ENCODE measurements at places on chromosomes 4 and X. TPM values are rescaled to one million over a fixed set of nuclear protein-coding genes. Genes with fewer than 3 reads are reported as not detected.

GRCh38 chr4:176277162-176277904, 8.3 kb upstream of the ASB5 start:
- DNase-seq = no peak

Gene PDGFRA
- polyA plus RNA-seq = 144 TPM

DNA sequence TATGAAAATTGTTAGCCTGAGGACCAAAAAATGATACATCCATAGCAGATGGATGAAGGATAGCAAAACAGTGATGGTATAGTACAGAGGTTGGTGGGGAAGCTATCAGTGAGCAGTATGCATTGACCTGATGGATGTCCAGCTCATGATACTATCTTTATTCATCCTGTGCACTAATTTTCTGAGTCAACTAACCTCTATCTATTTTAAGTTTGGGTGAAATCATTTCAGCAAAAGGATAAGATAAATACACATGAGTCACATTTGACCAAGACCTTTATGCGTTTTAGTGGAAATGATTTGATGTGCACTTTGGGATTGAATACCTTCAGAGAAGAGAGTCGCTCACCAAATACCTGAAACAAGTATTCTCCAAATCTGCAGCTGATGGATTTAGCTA, 351.0 kb upstream of the NR3C2 start:
- DNase-seq = no peak

DNA sequence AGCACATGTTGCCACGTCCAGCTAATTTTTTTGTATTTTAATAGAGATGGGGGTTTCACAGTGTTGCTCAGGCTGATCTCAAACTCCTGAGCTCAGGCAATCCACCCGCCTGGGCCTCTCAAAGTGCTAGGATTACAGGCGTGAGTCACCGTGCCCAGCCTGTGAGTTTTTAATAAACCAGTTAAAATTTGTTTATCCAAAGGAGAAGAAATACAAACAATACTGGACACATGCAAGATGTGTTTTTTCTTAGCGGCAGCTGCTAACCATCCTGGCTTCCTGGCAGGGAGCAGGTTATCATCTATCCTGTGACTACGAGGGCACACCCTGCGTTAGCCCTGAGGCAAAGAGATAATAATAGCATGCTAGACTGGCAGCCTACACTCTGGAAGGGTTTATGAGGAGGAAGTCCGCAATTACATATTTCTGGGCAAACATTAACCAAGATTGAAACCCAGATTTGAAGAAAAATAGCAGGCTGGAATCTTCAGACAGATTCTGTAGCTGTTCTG, 191.4 kb downstream of the SPRY1 start:
- DNase-seq = no peak

- no peak for DNase-seq
Observed at GRCh38 chr4:167826281-167826680, 266.1 kb upstream of the ANXA10 start.

Gene KLHL34
- polyA plus RNA-seq = 0.13 TPM

Gene JADE3
- polyA plus RNA-seq = 26.2 TPM

Gene CSN1S1
- not detected for polyA plus RNA-seq

DNA sequence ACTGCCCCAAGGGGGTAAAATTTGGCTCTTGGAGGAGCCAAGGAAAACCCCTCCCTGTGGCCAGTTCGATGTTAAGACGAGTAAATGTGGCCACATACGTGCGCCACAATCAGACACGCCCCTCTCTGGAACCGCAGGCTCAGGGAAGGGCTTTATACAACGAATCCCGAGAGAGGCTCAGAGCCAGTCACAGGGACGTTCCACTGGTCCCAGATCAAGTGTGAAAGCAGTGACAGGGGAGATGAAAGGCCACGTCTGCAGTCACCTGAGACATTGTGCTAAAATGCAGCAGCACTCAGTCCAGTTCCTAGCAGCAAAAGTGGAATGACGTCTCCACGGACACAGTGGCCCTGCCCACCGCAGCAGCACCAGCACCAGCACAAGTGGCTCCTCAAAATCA, 68.0 kb downstream of the ACOX3 start:
- DNase-seq = no peak

Gene SLBP
- 83.5 TPM for polyA plus RNA-seq

Gene FAM184B
- polyA plus RNA-seq = 0.47 TPM

DNA sequence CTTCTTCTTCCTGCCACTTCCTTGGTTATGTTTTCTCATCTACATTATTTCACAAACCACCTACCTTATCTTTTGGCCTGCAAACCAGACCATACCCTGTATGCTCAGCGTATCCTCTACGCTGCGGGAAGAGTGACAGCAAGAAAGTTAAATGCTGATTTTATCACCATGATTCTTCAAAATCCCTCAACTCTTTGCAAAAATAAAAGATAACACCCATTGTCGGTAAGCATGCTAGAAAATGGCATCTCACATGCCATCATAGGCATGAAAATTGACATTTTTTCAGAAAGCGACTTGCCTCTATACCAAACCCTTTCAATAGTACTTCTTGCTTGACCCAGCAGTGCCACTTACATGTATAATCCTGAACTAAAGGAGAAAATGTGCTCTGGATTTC, 102.0 kb downstream of the HPGD start:
- no peak for DNase-seq

DNA sequence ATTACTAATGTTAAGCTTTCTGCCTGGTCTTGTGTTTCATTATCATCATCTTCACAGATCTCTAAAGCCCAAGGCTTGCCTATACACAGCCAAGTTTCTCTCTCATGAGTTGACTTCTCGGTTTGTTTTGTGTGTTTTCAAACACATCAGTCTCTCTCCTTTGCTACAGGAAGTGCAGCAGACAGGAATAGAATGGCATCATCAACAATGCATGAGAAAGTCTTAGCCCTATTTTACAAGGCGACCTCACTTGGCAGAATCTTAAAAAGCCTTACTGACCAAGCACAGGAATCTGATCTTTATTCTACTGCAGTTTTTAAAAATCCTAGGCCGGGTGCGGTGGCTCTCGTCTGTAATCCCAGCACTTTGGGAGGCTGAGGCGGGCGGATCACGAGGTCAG, 36.8 kb downstream of the CC2D2A start:
- no peak for DNase-seq

DNA sequence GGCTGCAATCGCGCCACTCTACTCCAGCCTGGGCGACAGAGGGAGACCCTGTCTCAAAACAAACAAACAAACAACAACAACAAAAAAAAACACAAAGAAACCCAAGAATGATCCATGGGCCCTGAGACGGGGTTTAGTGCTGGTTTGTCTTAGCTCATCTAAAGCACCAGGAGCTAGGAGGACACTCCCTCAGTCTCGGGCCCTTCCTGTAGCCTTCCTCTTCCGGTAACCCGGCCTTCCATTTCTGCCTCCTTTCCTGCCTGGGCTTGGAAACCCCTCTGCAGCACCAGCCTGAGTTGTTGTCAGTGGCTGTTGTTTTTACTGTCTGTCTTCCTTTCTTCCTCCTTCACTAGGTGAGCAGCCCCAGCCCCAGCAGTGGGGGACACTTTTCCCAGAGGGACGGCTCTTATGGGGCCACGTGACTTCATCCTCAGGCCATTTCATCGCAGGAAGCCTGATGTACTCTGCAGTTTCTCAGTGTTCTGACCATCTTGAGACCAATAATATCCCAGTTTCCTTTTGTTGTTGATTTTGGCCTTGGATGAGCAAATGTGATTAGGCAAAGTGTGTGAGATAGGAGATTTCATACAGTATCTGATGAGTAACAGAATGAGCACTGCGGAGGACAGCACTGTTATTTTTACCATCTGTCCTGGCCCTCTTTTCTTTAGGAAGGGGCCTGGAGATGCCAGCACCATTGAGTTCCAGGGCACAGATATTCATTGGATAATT, 90.1 kb downstream of the ANAPC4 start:
- DNase-seq = no peak

Gene MGARP
- not detected for polyA plus RNA-seq

- DNase-seq = no peak
Observed at GRCh38 chrX:115047715-115048114, 30.3 kb upstream of the IL13RA2 start.

GRCh38 chr4:179607003-179607402, 2164.8 kb upstream of the AGA start:
- no peak for DNase-seq

GRCh38 chr4:115213716-115214115, 100.3 kb upstream of the NDST4 start:
- no peak for DNase-seq

Data from left renal cortex interstitium (tissue), 4 donors.